Bronchial epithelial cell (primary cell): ENCODE measurements at places on chromosomes 5 and 9. TPM values are rescaled to one million over a fixed set of nuclear protein-coding genes. Genes with fewer than 3 reads are reported as not detected.

ITK gene
- not detected in 2 replicates for total RNA-seq

IL7R gene
- 0.26 TPM in 1 of 2 replicates, not detected in the other for total RNA-seq

ZNF366 gene
- total RNA-seq, result not detected in 2 replicates

GPR151 gene
- not detected in 2 replicates for total RNA-seq

OR1L8 gene
- total RNA-seq, result not detected in 2 replicates
